GM23338 (cell line): ENCODE measurements at places on chromosomes 7 and 10. TPM values are rescaled to one million over a fixed set of nuclear protein-coding genes. Genes with fewer than 3 reads are reported as not detected.

DNA sequence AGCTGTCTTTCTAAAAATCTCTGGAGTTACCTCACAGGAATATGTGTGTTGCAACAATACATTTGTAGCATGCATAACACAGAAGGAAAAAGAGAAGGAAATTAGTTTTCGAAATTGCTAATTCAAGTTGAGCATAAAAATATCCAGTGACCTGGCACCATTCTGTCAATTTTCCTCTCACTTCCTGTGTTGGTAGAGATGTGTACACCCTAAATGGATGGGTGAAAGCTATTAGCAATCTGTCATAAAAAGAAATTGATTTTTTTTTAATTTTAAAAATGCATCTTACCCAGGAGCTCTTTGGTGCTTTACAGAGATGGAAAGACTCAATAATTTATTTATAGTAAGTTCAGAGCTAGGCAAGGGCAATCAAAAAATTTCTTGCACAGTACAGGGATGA, 333.3 kb upstream of the TMEM229A start:
- no peaks in the 10 kb centered on the region for H3K36me3 ChIP-seq
- no peaks in the 10 kb centered on the region for H3K4me1 ChIP-seq
- H3K4me3 ChIP-seq = no peak overlapping the region
- no peaks in the 10 kb centered on the region for H3K27me3 ChIP-seq

DNA sequence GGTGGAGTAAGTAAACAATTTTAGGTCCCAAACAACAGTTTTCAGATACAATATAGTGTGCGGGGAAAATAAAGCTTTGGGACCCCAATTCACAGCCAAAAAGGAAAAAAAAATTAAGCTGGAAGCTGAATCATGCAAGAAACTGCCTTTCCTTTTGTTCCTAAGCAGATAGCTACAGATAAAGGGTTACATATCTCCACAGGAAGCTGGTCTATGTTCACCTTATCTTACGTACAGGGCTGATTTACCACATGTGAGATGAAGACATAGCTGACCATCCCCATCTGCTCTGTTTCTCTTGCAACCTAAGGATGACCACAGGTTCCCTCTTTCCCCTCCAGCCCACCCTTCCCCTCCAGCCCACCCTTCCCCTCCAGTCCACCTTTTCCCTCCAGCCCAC, 14.2 kb upstream of the PFKP start:
- no peak overlapping the region for H3K27ac ChIP-seq
- H3K4me1 ChIP-seq = 0 out of 2 replicates have a peak, but pooled peaks cover 2% of the 10 kb centered on the region

The CFAP69 gene
- total RNA-seq = 7.9 and 11.2 TPM in 2 replicates

The TRIL gene
- 4.5 and 5.1 TPM in 2 replicates for total RNA-seq

- DNase-seq = no peak
- no peaks in the 10 kb centered on the region for H3K36me3 ChIP-seq
- H3K4me1 ChIP-seq = no peaks in the 10 kb centered on the region; the same call in 1 of the 2 replicates
- no peak overlapping the region for H3K4me3 ChIP-seq
- H3K27me3 ChIP-seq = no peaks in the 10 kb centered on the region
Measured at GRCh38 chr10:128553755-128554154, 427.5 kb upstream of the MKI67 start.

The CNPY1 gene
- total RNA-seq = 0.31 TPM in 1 of 2 replicates, not detected in the other

GRCh38 chr10:99279626-99280111, 44.0 kb upstream of the HPSE2 start:
- H3K36me3 ChIP-seq = no peaks in the 10 kb centered on the region
- H3K4me3 ChIP-seq = no peak overlapping the region

GRCh38 chr10:127036987-127037386, 131.8 kb downstream of the DOCK1 start:
- no peak overlapping the region for H3K4me3 ChIP-seq
- DNase-seq = no peak
- no peaks in the 10 kb centered on the region for H3K27me3 ChIP-seq
- H3K36me3 ChIP-seq = peaks cover 16% of the 10 kb centered on the region
- H3K27ac ChIP-seq = no peak overlapping the region
- no peaks in the 10 kb centered on the region for H3K4me1 ChIP-seq

The FAM25G gene
- not detected in 2 replicates for total RNA-seq

DNA sequence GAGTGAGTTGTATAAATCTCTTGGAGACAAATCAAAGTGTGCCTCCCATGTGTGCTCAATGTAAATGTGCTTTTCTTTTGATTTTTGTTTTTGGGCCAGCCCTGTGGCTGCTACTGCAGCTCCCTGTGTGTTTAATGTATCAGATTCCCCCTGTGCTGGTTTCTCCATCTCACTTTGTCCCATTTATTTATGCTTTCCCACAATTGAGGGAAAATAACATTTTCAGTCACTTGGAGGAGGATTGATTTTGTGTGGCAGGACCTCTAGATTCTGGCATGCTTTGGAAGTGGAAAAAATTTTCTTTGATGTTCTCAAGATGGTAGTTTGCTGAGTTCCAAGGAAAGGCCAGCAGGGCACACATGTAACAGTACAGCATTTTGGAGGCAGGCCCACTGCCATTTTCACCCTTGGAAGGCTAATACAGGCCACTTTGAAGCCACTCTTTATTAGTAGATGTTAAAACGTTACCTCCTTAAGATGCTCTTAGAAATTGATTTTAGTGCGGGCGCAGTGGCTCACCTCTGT, 323.6 kb downstream of the BICC1 start:
- no peaks in the 10 kb centered on the region for H3K36me3 ChIP-seq
- no peak overlapping the region for H3K4me3 ChIP-seq
- no peaks in the 10 kb centered on the region for H3K27me3 ChIP-seq
- H3K4me1 ChIP-seq = no peaks in the 10 kb centered on the region
- H3K27ac ChIP-seq = no peak overlapping the region
- no peak for DNase-seq

The CPA1 gene
- total RNA-seq = not detected in 2 replicates

- no peak overlapping the region for H3K27ac ChIP-seq
- H3K27me3 ChIP-seq = no peaks in the 10 kb centered on the region
- H3K4me1 ChIP-seq = no peaks in the 10 kb centered on the region
- H3K4me3 ChIP-seq = no peak overlapping the region
Measured at GRCh38 chr10:125691160-125691981, 8.4 kb upstream of the TEX36 start.

- H3K4me1 ChIP-seq = no peaks in the 10 kb centered on the region
- H3K27ac ChIP-seq = no peak overlapping the region
- no peak for DNase-seq
- H3K4me3 ChIP-seq = no peak overlapping the region
Measured at GRCh38 chr10:4673279-4674040, 152.5 kb upstream of the AKR1E2 start.

- no peak overlapping the region for H3K4me3 ChIP-seq
- H3K36me3 ChIP-seq = no peaks in the 10 kb centered on the region
- 0 out of 2 replicates have a peak, but pooled peaks cover 6% of the 10 kb centered on the region for H3K4me1 ChIP-seq
- no peak overlapping the region for H3K27ac ChIP-seq
Measured at GRCh38 chr10:84317174-84317573, 11.2 kb upstream of the CCSER2 start.

The LRRC27 gene
- 3.1 and 3.5 TPM in 2 replicates for total RNA-seq

The GRM3 gene
- total RNA-seq = 1.9 and 3.8 TPM in 2 replicates

DNA sequence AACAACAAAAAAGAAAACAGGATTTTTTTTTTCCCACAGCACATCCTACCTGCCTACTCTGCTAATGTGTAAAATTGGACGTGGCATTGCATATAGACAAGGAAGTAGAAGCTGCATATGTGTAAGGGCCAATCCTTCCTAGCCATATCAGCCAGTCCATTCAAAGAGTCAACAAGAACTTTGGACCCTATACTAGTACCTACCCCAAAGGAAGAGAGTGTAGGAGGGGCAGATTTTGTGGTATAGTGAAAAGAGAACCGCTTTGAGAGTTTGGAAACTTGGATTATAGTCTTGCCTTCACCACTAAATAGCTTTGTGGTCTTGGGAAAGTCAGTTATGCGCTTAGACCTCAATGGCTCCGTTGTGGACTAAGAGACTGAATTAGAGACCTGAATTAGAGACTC, 12.1 kb upstream of the MCU start:
- no peaks in the 10 kb centered on the region for H3K27me3 ChIP-seq
- H3K4me1 ChIP-seq = no peaks in the 10 kb centered on the region
- H3K27ac ChIP-seq = no peak overlapping the region
- DNase-seq = no peak

GRCh38 chr7:40720416-40720815, 585.6 kb downstream of the SUGCT start:
- H3K27me3 ChIP-seq = no peaks in the 10 kb centered on the region
- no peak overlapping the region for H3K4me3 ChIP-seq
- DNase-seq = no peak
- H3K4me1 ChIP-seq = peaks cover 15% of the 10 kb centered on the region
- H3K27ac ChIP-seq = no peak overlapping the region
- no peaks in the 10 kb centered on the region for H3K36me3 ChIP-seq

The POU6F2 gene
- total RNA-seq = 5.0 and 7.2 TPM in 2 replicates

GRCh38 chr10:125164421-125164820, 4.1 kb upstream of the CTBP2 start:
- DNase-seq = no peak
- no peaks in the 10 kb centered on the region for H3K27me3 ChIP-seq
- H3K27ac ChIP-seq = no peak overlapping the region
- peaks cover 19% of the 10 kb centered on the region for H3K4me1 ChIP-seq

DNA sequence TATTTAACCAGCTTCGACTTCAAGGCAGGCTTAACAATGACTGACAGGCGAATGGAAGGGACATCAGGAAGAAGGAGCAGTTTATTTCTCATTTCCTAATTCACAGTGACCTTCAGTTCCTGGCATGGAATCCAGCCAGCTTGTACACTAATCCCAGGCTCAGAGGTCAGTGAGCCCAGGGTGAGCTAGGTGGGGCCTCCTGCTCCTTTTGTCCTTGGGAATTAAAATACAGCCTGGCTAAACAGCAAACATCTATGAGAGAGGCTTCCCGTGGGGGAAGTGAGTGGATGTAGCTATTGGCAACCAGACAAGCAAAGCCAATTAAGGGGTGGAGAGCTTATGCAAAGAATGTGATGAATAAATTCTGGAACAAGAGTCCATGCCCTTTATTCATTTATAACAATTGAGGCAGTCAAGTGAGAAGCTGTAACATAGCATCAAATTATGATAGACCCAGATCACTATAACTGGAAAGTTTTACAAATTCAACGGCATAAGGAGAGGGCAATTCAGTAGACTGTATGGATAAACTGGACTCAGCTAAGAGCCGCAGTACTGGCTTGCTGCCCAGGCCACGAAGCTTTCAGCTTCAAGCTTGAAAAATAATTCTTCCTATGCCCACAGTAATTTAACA, 57.1 kb downstream of the STK17A start:
- no peaks in the 10 kb centered on the region for H3K27me3 ChIP-seq
- H3K36me3 ChIP-seq = peaks cover 24% of the 10 kb centered on the region
- H3K4me3 ChIP-seq = no peak overlapping the region

GRCh38 chr7:157090485-157091165, 48.1 kb upstream of the UBE3C start:
- H3K4me3 ChIP-seq = no peak overlapping the region
- no peak for DNase-seq
- H3K27me3 ChIP-seq = no peaks in the 10 kb centered on the region
- no peaks in the 10 kb centered on the region for H3K36me3 ChIP-seq
- H3K4me1 ChIP-seq = no peaks in the 10 kb centered on the region
